ENCODE measurements at places on chromosomes 1 and 21. TPM values are rescaled to one million over a fixed set of nuclear protein-coding genes. Genes with fewer than 3 reads are reported as not detected.

DNA sequence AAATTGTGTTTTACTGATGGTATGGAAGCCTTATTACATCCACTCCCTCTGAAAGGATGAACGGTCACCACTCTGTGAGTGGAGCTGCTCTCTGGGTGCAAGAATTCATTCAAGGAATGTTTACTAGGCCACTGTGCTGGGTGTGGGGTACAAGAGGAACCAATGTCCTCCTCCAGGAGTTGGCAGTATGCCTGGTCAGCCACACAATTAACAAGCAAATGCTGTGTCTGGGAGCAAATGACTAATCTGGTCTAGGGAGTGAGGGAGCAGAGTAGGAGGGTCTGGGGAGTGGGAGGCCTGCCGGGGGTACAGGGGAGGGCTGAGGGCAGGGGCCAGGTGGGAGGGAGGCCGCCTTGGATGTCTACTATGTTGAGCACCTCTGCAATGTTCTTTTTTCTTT is 27.2 kb upstream of the TDRD10 start:
- peak; percentile 47 for DNase-seq

GRCh38 chr1:8789314-8790214 is 27.9 kb downstream of the RERE start:
- peak; percentile 26 for DNase-seq

The WDR4 gene
- 13.7 TPM for total RNA-seq

The RNU1-2 gene
- under 0.01 TPM for total RNA-seq

The SORT1 gene
- 30.6 TPM for total RNA-seq

The SASS6 gene
- 3.9 TPM for total RNA-seq
